Upper lobe of right lung (tissue), 1 donor: ENCODE measurements at places on chromosomes 3 and 15. TPM values are rescaled to one million over a fixed set of nuclear protein-coding genes. Genes with fewer than 3 reads are reported as not detected.
A peak's percentile ranks its signal among the peaks of the same experiment; 100 is the strongest.

GRCh38 chr3:51799879-51800749, 21.1 kb upstream of the IQCF6 start:
- H3K4me1 ChIP-seq: peaks cover 4% of the 10 kb centered on the region
- no peaks in the 10 kb centered on the region for H3K36me3 ChIP-seq
- peaks cover 26% of the 10 kb centered on the region for H3K27me3 ChIP-seq
- H3K27ac ChIP-seq: no peak overlapping the region

Gene OXTR
- total RNA-seq: 0.55 TPM

Gene SCN11A
- total RNA-seq: 0.14 TPM

Gene CHRD
- 5.3 TPM for total RNA-seq

Gene LMAN1L
- not detected for total RNA-seq

GRCh38 chr3:42601896-42602581, 1.6 kb downstream of the NKTR start:
- H3K27ac ChIP-seq: peak overlapping the region; percentile 94
- H3K36me3 ChIP-seq: no peaks in the 10 kb centered on the region
- no peak for DNase-seq
